ENCODE measurements at places on chromosomes 2 and 18.

DNA sequence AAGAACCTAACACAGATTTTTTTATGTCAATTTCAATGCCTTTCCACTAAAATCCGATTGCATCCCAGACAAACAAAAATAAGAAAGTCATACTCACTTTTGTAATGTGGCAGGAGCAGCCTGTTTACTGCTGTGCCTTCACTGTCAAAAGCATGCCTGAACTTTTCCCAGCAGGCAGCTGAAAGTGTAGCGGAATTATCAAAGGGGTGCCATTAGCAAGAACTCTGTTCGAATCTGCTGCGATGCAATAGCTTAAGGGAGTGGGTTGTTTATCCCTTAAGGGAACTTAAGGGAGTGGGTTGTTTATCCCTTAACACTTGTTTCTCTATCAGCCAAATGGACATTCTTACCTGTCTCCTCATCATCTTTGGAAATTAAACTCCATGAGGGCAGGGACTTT is 243.5 kb downstream of the PAX3 start:
- DNase-seq: no peak

DNA sequence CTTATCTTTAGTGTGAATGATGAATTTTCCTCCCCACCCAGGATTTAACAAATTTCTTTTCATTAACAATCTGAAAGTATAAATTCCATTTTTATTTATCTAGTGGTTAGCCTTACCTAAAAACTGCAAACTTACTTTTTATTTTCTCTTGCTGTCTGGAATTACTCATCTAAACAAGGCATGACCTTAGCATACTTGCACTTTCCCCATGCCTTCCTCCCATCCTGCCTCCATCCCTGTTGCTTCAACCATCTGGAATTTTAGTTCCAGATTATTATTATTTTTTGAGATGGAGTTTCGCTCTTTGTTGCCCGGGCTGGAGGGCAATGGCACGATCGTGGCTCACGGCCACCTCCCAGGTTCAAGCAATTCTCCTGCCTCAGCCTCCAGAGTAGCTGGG is 35.6 kb downstream of the GDF7 start:
- no peak for DNase-seq

- DNase-seq: no peak
Observed at GRCh38 chr2:16948053-16948452, 282.4 kb upstream of the CYRIA start.

DNA sequence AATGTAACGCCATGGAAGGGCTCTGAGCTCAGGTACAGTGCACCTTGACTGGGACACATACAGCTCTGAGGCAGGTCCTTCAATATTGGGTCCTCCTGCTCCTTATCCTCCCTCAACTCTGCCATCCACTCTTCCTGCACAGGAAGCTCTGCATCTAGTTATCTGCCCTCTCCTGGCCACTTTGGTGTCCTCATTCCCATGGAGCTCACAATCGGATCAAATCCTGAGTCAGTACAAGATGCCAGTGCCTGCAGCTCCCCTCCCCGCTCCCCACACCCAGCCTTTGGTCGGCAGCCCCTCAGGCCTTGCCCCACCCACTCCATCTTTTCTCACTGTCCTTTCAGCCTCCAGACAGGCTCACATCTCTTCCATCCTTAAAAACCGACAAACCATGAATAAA is 58.0 kb downstream of the LRRFIP1 start:
- no peak for DNase-seq
